ENCODE measurements at places on chromosomes 6 and 20. TPM values are rescaled to one million over a fixed set of nuclear protein-coding genes. Genes with fewer than 3 reads are reported as not detected.

OOEP gene
- not detected for total RNA-seq

DLL1 gene
- 7.3 TPM for total RNA-seq

SLC44A4 gene
- total RNA-seq = 0.48 TPM

KIAA0408 gene
- 0.55 TPM for total RNA-seq

MTFR2 gene
- 2.6 TPM for total RNA-seq

UBE2C gene
- total RNA-seq = 265 TPM

SLC12A5 gene
- 1.3 TPM for total RNA-seq

TUBB2B gene
- 1,848 TPM for total RNA-seq

EIF6 gene
- total RNA-seq = 246 TPM

WTAP gene
- total RNA-seq = 63.1 TPM

GRCh38 chr6:15462717-15463525, 199.9 kb downstream of the DTNBP1 start:
- no peak for DNase-seq

- peak; percentile 41 for DNase-seq
Observed at GRCh38 chr20:19427480-19427879, 215.0 kb downstream of the SLC24A3 start.

- peak; percentile 15 for DNase-seq
Observed at GRCh38 chr6:72206606-72207005, 320.3 kb downstream of the RIMS1 start.

DNA sequence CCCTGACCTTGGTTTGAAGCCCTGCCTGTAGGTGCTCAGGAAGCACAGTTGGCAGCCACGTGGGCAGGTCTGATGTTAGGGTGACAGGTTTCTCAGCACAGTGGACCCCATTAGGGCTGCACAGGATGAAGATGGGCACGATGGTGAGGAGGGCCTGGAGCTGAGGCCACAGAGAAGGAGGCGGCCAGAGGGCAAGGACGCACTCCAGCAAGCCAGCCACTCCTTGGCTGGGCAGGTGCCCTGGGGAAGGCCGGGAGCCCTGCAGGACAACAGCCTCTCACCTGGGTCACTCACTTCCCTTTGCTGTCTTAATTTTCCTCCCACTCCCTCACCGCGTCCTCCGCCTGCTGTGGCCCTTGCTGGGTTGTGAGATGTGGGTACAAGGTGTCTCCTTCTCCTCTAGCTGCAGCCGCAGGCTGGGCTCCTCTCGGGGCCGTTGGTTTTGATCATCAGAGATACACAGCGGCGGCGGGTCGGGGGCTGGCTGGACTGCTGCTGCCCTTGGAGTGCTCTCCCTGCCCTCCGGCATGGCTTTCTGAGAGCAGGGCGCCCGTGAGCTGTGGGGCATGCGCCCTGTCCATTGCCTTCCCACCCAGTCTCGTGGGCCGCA, 5.7 kb downstream of the OSBPL2 start:
- no peak for DNase-seq

GRCh38 chr6:107853230-107853629, 29.1 kb upstream of the SCML4 start:
- DNase-seq = no peak

DNA sequence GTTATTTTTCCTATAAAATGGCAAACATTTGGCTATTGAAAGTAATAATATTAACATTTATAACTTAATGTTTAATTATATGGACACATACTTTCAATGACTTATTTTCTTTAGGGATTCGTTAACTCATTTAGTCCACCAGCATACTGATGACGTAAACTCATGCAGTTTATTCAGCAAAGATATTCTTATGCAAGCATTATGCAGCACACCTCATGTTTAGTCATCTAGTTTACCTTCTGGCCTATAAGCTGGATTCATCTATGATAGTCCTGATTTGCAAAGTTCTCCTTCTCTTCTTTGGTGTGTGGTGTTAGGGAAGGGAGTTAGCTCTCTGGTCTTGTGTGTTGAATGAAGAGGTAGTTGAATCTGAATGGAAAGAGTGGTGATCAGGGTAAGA, 60.0 kb downstream of the OR2J2 start:
- no peak for DNase-seq

- DNase-seq = peak; percentile 83
Observed at GRCh38 chr6:116876635-116877611, at the start of gene RFX6. Gene RFX6 (plus strand): TSS chr6:116877242. CDS start chr6:116877276, 34 bp downstream.

DNA sequence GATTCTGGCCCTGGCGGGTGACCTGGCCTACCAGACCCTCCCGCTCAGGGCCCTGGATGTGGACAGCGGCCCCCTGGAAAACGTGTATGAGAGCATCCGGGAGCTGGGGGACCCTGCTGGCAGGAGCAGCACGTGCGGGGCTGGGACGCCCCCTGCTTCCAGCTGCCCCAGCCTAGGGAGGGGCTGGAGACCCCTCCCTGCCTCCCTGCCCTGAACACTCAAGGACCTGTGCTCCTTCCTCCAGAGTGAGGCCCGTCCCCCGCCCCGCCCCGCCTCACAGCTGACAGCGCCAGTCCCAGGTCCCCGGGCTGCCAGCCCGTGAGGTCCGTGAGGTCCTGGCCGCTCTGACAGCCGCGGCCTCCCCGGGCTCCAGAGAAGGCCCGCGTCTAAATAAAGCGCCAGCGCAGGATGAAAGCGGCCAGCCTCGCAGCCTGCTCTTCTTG, 868 bp upstream of the SLC2A4RG start:
- no peak for DNase-seq

DNA sequence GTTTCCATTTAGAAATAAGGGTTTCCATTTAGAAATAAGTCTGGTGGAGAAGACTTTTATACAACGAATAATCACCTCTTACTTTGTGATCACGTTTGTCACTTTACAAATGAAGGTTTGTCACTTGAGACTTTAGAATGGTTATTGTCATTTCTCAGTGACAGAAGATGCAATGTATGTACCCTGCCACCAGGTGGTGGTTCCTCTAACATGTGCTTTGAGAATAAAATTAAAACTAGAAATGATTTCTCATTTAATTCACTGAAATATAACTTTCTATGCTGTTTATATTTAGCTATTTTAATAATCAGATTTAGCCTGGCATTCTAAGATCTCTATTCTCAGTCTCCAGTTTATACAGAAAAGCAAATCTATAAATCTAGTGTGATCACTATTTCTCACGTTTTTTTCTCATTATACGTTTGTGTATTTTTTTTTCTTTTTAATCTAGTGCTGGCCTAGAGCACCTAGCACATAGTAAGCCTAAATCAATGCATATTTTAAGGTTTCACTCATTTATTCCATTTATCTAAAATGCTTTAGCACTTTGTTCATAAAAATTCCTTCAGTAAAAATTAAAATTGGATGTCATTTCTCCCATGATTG, 57.4 kb upstream of the TFAP2D start:
- peak; percentile 4 for DNase-seq

GRCh38 chr20:3630429-3630828, 32.8 kb downstream of the GFRA4 start:
- DNase-seq = no peak

- DNase-seq = no peak
Observed at GRCh38 chr6:128538763-128539162, 18.4 kb upstream of the PTPRK start.

GRCh38 chr6:24951811-24952299, 16.1 kb upstream of the RIPOR2 start:
- DNase-seq = no peak

DNA sequence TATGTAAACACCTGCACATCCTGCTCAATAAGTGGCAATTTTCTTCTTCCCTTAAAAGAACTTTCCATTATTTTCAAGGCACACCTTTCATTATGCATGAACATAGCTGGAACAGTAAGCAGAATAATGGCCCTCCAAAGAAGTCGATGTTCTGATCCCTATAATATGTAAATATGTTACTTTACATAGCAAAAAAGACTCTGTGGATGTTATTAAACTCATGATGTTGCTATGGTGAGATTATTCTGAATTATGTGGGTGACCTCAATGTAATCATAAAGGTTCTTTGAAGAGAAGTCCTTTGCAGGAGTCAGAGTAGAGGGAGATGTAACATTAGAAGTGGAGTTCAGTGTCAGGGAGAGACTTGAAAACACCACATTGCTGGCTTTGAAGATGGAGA, 299.9 kb upstream of the PLN start:
- no peak for DNase-seq

GRCh38 chr6:132227904-132228303, 173.4 kb downstream of the MOXD1 start:
- no peak for DNase-seq

GRCh38 chr6:79385893-79386292, 151.3 kb downstream of the LCA5 start:
- DNase-seq = no peak

DNA sequence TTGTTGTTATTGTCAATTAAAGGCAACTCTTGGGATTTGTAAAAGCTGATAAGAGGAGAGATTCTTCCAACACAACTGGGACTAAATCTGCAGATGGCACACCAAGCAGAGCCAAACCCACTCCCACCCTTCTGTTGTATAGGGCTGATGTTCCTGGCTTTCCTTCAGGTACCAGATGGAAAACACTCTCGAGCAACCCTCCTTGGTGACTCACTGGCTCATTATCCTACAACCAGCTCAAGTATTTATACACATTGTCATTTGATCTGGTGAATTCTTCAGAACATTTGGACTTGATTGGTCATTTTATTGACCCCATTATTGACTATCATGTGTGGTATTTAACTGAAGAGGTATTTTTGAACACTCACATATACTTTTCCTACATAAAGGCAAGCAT, 190.3 kb upstream of the PCSK2 start:
- DNase-seq = no peak

DNA sequence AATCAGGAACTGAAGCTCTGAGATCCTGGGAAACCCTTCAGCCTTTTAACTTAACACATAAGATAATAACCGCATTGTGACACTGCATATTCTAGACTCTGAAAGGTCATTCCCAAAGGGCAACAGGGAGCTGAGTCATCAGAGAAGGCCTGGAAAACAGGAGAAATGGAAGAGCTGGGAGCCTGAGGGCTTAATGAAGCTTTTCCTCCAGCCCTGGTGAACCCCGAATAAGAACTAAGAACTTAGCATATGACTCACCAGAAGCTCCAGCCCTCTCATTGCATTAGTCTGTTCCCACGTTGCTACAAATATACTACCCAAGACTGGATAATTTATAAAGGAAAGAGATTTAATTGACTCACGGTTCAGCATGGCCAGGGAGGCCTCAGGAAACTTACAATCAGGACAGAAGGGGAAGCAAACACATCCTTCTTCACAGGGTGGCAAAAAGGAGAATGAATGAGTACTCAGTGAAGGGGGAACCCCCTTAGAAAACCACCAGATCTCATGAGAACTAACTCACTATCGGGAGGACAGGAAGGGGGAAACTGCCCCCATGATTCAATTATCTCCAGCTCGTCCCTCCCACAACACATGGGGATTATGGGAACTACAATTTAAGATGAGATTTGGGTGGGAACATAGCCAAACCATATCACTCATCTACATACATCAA, 648.5 kb downstream of the TFAP2A start:
- DNase-seq = no peak

DNA sequence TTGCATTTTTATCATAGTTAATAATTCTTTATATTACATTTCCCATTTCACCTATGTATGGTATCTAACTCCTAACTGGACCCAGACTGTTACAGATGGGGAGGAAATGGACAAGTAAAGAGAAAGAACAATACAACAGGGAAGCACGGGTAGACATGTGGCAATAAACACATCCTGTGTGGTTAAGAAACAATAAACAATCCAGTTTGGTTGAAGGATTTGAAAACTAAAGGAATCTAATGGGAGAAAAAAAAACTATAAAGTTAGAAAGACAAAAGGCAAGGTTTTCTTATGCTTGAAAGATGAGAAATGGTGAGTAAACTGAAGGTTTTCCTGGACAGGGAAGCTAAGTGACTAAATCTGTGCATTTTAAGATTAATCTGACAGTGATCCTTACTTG, 34.9 kb upstream of the ALDH8A1 start:
- DNase-seq = no peak

DNA sequence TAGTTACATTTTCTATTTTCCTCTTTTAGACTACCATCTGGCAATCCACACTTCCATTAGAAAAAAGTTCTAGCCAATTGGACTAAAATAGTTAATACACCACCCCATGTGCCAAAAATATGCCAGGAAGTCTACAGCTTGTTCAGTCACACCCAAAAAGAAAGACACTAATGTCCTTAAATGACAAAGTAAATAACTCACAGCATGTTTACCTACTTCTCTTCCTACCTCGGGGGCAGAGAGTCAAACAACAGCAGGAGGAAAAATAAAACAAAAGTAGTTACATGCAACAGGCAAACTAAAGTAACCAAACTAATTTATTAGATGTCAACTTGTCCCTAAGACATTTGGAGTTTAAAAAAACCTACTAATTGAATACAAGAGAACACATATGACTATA, 57.0 kb downstream of the UBE3D start:
- no peak for DNase-seq

- peak; percentile 60 for DNase-seq
Observed at GRCh38 chr6:89368107-89368506, 15.6 kb upstream of the UBE2J1 start.

Data from H7 (cell line).